SHP77 (cell line): ENCODE measurements at places on chromosomes 2 and 18.

DNA sequence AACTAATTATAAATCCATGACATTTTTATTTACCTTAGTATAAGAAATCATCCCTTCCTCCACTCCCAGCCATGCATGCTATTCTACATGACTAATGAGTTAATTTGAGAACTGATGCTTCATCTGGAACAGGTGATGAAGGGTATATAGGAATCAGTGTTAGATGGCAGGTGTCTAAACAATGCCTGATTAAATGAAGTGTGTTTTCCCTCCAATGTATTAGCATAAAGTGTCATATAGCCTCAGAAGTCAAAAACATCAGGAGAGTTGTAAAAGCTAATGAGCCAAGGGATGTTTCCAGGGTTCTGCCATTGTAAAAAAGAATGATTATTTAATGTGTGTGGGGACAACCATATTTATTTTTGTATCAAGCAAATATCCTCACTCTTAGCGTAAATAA lies 913.8 kb downstream of the DCC start:
- DNase-seq = no peak

DNA sequence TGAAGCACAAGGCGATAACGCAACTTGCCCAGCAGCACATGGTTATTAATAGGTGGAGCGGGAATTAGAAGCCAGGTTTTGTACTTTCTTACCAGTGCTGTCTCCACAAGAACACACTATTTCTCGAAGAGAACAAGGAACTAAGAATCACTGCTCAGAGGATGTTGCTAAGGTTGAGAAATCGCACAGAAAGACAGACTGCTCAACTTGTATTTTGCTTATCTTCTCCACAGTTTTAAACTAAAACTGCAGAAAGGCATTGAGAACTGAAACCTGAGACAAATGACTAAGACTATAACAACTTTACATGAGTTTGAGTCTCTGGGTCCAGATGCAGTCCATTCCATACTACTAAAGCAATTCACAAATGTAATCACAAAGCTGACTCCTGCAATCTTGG lies 6.2 kb downstream of the PRKD3 start:
- no peak for DNase-seq

- no peak for DNase-seq
Observed at GRCh38 chr18:9743200-9744016, 35.3 kb downstream of the RAB31 start.

DNA sequence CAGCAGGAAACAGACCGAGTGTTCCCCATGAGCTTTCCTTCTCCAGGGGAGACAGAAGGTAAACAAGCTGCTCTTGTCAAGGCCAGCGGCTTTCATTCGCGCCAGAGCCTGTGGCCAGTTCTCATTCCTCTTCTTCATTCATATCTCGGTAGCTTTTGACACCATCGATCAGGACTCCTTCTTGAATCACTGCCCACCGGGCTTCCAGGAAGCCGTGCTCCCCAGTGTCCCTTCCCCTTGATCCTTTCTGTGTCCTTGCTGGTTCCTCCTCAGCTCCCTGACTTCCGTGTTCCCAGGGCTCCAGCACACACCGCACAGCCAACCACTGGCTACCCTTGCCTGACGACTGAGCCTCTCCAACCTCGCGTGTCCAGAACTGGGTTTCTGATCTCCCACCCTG lies 14.1 kb downstream of the SLC66A3 start:
- no peak for DNase-seq

GRCh38 chr18:9851511-9851910 lies 34.3 kb upstream of the TXNDC2 start:
- no peak for DNase-seq

GRCh38 chr18:60541661-60542060 lies 169.1 kb upstream of the MC4R start:
- no peak for DNase-seq

- DNase-seq = no peak
Observed at GRCh38 chr2:157231476-157231875, 26.0 kb upstream of the GALNT5 start.
